A549 (cell line): ENCODE measurements at places on chromosomes 6 and 20.

GRCh38 chr20:47356220-47356525, 326 bp downstream of the ZMYND8 start:
- no peak for DNase-seq

- DNase-seq, result no peak
Observed at GRCh38 chr6:52371656-52372191, 9.8 kb downstream of the PAQR8 start.

DNA sequence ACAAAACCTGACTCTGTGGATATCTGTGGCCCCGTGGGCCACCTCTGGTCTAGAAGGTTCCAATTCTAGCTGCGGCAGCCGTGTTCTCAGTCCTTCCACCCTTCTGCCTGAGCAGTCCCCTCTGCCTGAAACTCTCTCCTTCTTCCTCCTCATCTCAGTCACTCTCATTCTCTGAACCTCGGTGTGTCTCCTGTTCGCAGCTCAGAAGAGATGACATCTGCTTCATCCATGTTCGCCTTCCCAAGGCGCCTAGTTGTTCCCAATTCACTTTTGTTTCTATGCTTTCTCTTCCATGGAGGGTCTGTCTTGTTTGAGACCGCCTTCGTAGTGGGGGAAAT, 95.5 kb downstream of the CEBPB start:
- DNase-seq, result no peak

DNA sequence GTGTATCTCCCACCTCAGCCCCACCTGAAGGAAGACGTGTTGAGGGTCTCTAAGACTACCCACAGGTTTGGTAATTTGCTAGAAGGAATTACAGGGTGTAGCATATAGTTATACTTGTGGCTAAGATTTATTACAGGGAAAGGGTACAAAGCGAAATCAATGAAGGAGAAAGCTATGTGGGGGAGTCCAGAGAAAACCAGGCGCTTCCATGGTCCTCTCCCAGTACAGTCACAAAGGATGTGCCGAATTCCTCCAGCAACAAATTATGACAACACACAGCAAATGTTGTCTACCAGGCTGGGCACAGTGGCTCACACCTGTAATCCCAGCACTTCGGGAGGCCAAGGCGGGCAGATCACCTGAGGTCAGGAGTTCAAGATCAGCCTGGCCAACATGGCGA, 64.1 kb upstream of the TGM3 start:
- no peak for DNase-seq

GRCh38 chr20:1844325-1845162, 50.7 kb upstream of the SIRPA start:
- DNase-seq, result no peak

GRCh38 chr6:116370760-116371119, at the start of gene DSE:
Gene DSE, plus strand, starts transcription at chr6:116370947. Its CDS starts 28,304 bp downstream, at chr6:116399251.
- peak; percentile 55 for DNase-seq

DNA sequence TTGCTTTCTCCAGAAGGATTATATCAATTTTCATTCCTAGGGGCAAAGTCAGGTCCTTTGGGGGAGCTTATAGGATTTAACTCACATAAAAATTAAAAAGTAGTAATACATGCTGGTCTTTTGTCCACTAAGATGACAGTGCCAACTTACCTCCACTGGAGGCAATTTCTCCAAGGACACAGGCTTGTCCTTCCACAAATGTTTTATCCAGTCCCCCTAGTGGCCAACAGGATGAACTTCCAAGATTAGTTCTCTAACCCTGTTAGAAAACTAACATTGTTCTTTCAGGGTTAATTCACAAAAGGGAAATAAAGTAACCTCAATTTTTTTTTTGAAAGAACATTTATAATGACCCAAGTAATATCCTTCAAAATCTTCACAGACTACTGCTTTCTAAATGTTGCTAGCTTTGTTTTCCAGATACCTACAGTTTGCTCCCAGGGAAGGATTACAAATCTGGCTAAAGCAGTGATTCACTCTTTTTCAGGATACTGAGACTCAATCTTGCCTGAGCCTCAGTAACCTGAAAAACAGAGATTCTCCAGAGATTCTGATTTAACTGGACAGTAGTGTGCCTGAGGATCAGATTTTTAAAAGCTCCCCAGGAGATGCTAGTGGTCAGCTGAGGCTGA, 31.7 kb upstream of the UBR2 start:
- DNase-seq, result peak; percentile 77

DNA sequence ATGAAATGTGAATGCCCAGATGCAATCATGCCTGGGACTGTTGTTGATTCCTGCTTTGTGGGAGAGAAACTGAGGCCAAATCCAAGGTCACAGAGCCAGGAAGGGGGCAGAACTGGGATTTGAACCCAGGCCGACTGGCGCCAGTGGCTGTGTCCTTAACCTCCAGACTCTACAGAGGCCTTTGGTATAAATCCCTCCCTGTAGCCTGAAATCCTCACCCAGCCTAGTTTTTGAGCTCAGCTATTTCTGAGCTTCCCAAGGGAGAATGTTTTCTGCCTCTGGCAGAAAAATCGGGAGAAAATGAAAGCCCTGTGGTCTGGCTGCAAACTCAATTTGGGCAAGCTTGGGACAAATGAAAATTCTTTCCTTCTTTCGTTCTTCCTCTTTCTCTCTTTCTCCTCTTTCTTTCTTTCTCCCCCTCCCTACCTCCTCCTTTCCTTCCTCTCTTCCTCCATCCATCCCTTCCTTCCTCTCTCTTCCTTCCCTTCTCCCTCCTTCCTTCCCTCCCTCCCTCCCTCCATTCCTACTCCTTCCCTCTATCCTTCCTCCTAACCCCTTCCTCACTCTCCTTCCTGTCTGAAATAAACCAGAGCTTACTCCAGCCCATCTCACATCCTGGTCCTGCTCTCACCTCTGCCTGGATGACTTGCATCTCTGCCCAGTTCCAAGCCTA, 34.9 kb downstream of the SNAI1 start:
- DNase-seq, result no peak

DNA sequence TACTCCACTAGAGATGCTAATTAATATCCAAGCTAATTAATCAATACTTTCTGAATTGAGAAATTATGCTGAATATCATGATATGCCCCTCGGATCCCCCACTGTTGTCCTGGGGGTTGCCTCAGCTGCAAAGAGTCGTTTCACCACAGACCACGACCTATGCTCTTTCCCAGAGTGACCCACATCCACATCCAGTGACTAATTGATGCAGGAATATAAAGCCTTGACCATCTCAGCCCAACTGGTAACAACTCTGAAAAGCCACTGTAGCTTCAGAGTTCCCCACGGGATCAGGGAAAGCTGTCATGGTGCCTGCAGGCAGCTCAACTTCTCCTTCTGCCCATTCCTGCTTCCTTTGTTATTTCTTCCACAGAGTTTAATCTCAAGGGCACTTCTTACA, 116.9 kb downstream of the RWDD2A start:
- no peak for DNase-seq

- DNase-seq, result no peak
Observed at GRCh38 chr20:61347443-61347842, 95.4 kb downstream of the CDH4 start.

GRCh38 chr20:54267483-54268003, 59.7 kb downstream of the PFDN4 start:
- DNase-seq, result no peak

- DNase-seq, result no peak
Observed at GRCh38 chr20:50356962-50357782, 153.0 kb upstream of the PTPN1 start.

- DNase-seq, result no peak
Observed at GRCh38 chr20:25148181-25148981, 47.1 kb upstream of the ENTPD6 start.

DNA sequence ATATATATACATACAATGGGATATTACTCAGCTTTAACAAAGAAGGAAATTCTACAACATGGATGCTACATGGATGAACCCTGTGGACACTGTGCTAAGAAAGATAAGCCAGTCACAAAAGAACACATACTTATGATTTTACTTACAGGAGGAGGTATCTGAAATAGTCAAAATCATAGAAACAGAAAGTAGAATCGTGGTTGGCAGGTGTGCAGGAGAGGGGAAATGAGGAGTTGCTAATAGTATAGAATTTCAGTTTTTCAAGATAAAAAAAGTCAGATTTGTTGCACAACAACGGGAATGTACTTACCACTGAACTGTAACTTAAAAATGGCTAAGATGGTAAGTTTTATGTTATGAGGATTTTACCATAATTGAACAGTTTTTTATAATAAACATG, 706.3 kb downstream of the TFAP2A start:
- no peak for DNase-seq

GRCh38 chr6:138691595-138692057, 81.9 kb upstream of the CCDC28A start:
- peak; percentile 13 for DNase-seq

- no peak for DNase-seq
Observed at GRCh38 chr6:54102238-54102637, 9.0 kb upstream of the MLIP start.

DNA sequence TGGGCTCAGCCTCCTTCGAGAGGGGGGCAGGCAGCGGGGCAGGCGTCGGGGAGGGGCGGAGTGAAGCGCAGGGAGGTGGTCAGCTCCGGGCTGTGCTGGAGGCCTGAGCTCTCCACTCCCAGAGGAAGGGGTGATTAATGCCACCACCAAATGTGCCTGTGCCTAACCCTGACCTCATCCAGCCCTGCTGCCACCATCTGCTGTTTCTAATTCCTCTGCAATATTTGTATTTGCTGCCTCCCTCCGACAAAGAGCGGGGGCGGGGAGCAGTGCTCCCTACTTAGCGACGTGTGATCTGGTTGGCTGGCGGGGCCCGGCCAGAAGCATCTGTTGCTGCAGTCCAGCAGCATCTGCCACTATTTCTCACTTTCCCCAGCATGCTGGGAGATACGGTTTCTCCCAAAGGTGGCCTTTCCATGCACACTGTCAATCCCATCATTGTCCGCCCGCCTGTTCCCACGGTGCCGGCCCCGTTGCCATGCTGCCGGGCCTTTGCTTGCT, 47.0 kb downstream of the DLL1 start:
- no peak for DNase-seq

DNA sequence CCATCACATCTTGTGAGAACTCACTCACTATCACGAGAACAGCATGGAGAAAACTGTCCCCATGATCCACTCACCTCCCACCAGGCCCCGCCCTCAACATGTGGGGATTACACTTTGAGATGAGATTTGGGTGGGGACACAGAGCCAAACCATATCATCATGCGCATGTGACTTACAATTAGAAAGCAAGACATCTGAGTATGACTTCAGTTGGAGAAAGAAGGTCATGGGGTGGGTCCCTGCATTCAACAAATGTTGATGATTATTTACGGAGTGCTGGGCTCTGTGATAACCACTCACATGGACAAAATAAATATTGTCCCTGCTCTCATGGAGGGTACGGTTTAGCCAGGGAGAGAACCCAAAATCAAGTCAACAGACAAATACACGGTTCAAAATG, 37.9 kb downstream of the VSTM2L start:
- DNase-seq, result no peak

- no peak for DNase-seq
Observed at GRCh38 chr6:75233092-75233615, 10.4 kb downstream of the COX7A2 start.

- no peak for DNase-seq
Observed at GRCh38 chr20:3235666-3236324, 3.2 kb downstream of the SLC4A11 start.

- no peak for DNase-seq
Observed at GRCh38 chr6:7041511-7042026, 66.2 kb upstream of the RREB1 start.
